ENCODE measurements at places on chromosomes 2 and 18.
A peak's percentile ranks its signal among the peaks of the same experiment; 100 is the strongest.

GRCh38 chr2:10992023-10992791, 80.5 kb downstream of the KCNF1 start:
- DNase-seq = no peak

DNA sequence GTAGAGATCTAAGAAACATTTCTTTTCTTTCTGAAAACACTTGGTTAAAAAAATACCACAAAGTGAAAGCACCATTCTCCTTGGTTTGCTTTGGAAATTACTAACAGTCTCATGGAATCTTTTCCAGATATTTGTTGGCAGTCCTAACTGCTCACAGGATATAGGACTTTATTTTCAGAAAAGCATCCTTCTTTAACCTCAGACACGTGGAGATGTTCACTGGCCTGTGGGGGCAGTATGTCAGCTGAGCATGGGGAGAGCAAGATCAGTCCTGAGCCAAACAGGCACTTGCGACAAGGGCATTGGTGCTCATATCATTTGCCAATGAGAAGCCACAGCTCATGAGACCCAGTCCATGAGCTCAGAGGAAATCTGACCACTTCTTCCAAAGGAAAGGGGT, 371.9 kb downstream of the NBAS start:
- DNase-seq = no peak

DNA sequence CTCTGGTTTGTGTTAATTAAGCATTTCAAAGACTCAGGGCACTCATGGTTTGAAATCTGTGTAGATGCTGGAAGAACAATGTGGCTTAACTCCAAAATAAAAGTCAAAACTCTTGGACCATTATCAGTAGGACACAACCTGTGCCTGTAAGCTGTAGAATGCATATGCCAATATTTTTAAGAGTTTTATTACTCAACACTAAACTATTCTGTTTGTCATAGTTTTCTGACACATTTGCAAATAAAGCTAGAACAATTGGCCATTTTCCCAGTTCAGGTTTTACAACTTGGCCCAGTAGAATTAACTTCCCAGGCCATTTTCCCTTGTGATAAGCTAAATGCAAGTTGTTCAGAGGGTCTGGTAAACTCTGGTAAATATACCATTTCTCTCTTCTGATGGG, 713.1 kb downstream of the CBLN2 start:
- DNase-seq = no peak

DNA sequence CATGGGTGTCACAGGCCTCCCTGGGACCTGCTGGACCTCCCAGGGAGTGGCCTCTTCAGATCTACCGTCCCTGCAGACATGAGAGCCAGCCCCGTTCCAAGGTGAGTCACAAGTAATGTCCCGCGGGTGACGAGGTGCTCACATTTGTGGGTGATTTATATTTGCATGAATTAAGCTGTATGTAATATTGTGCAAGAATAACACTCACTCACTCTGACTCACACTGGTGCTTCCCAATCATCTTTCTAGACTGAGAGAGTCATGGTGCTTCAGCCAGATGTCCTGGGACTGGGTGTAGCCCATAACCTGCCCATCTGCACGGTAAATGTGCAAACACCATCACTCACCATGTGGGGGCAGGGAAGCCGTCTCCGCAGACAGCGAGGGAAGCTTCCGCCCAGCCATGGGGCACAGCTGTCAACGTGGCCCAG, 347.5 kb upstream of the SALL3 start:
- no peak for DNase-seq

DNA sequence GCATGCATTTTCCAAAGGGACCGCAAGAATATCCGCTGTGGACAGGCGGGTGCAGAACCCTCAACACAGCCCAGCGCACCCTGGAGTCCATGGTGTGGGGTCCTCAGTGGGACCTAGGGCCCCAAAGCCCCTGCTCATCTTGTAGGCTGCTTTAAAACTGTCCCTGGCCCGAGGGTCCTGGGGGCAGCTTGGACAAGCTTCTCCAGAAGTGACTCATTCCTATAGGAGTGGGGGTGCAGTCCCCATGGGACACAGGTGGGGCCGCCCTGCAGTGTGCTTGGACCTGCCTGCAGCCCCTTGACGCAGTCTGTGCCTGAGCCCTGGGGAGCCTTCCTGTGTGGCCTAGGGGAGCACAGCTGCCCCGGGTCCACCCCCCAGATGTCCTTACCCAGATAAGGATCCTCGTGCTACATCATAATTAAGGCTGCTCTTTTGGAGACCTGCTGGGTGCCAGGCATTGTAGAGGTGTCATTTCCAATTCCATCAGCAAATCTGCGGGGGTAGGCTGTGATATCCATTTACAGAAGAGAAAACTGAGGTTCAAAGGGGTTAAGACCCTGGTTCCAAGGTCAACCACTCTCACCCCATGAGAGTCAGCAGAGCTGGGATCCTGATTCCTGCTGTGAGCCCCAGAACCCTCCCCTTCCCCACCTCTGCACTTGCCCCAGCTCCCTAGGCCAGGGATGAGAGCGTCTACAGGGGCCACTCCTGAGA, 1.7 kb upstream of the HS6ST1 start:
- DNase-seq = peak; percentile 21
